Fibroblast of pulmonary artery (primary cell): ENCODE measurements at places on chromosomes 2 and 18.

DNA sequence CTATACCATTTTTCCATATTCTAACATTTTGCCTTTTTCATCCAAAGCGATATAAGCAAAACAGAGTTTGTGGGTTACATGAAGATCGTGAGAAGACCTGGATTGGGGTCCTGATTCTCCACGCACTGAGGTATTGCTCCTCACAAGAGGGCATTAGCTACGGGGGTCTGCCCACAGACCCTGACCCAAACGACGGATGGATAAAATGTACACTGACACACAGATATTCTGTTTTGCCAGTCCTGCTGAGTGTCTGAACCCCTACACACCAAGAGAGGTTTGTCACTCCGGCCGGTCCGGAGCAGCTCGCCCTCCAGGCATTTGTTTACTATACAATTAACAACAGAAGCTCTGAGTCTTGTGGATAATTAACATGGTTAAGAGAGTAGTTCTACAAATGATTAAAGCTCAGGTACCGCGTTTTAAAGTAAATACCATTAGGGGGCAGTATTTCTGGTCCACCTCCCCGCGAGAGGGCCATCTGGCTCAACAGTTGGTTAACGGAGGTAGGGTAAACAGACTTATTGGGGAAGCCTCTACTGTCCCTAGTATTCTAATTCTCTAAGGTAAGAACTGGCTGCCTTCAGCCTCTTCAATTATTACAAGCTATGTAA lies 28.4 kb downstream of the SCYGR8 start:
- DNase-seq: no peak

- no peak for DNase-seq
Measured at GRCh38 chr2:234483568-234484251, 13.2 kb downstream of the ARL4C start.

DNA sequence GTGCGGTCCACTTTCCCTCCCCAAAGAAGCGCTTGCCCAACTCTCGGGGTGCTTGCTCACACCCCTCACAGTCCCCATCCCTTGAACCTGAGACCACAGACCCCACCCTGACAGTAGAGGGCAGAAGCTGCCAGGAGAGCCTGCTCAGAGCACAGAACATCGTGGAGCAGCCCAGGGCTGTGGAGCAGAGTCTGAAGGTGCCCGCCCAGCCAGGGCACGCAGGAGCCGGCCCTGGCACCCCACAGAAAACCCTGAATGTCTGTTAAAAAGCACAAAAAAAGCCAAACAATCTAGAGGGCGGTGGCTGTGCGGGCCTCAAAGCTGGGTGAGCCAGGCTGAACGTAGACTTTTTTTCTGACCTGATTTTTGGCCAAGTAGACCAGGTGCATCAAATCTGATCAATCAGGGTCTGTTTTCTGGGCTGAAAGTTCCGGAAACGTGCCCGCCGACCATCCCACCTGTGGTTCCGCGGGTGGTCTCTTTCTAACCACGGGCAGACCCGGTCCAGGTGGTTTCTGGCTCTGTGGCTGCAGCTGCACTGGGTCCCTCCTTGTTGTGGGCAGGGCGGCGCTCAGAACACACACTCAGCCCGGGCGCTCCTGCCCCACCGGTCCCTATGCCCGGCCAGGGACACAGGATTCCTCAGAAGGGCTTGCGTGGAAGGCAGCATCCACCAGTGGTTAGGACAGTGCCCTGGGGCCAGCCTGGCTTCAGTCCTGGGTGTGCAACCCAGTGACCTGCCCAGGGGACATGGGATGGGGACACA lies 66.3 kb downstream of the SLC66A2 start:
- DNase-seq: no peak

DNA sequence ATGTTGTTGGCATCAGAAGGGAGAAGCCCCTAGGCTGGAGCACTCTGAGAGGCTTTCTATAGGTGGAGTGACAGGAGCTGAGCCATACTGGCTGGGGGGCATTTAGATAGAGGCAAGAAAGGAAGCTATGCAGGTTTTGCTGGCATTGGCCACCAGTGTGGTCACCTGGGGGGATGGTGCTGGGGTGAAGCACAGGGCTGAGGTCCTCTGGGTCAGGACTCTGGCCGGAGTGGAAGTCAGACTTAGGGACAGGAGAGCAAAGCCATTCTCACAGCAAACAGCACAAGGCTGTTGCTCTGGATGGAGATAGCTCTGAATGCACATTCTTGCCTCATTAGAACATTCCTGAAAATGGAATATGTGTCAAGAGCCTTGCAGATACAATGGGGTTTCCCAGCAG lies 47.4 kb downstream of the NTSR2 start:
- DNase-seq: no peak

- no peak for DNase-seq
Measured at GRCh38 chr2:160405077-160405867, 88.3 kb downstream of the RBMS1 start.

GRCh38 chr18:12791610-12792009 lies 88.8 kb downstream of the PSMG2 start:
- DNase-seq: no peak

DNA sequence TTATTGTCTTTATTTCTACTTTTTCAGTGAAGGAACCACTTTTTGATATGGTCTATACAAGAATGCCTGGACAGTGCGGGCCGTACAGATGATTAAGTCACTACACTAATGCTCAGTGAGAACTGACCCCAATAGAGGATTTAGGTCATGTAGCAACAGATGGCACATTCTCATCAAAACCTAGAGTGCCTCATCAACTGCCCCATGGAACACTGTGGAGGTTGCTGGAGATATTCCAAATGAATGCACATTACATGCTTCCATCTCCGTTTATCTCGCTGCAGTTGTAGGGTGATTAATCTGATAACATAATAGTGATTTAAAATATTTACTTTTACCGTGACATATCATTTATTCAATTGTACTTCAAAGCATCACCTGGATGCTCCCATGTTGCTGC lies 41.8 kb upstream of the COPS8 start:
- DNase-seq: no peak

- no peak for DNase-seq
Measured at GRCh38 chr2:182907081-182907830, 40.8 kb upstream of the FRZB start.

DNA sequence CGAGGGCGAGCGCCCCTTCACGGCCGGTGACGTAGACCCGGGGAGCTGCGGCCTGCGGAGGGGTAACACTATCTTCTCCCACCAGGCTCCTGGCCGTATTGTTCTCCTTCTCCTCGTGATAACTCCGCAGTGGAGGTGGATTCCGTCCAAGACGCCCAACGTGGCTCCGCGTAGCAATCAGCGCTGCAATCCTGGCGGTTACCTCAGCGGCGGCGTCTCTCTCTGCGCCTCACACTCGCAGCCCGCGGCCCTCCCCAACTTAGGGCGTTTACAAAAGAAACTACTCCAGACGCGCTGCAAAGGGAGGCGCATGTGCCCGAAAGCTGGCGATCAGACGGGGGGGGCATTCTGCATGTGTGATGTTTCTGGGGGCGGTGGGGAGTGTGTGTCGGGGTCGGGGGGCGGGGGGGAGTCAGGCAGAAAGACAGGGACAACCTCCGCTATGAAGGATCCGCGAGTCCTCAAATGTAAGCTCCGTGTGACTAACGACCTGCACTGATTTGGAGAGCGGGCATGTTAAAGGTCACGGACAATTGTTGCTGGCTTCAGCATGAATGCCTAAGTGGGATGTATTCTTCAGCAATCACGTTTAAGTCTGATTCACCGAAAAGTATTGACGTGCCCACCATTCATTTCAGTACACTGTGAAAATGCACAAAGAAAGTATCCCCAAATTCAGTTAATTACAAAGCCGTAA lies 1.3 kb upstream of the ZNF516 start:
- peak; percentile 88 for DNase-seq

DNA sequence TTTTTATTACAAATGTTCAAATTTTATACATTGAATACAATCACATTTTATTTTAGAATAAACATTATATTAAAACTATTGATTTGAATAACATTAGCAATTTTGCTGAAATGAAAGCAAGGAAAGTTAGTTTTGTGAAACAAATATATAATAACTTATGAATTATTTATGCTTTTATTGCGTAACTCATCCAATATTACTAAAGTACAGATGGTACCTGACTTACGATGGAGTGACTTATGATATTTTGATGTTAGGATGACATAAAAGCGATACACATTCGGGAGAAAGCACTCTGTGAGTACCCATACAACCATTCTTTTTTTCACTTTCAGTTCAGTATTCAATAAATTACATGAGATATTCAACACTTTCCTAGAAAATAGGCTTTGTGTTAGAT lies 26.5 kb downstream of the GPR39 start:
- no peak for DNase-seq

DNA sequence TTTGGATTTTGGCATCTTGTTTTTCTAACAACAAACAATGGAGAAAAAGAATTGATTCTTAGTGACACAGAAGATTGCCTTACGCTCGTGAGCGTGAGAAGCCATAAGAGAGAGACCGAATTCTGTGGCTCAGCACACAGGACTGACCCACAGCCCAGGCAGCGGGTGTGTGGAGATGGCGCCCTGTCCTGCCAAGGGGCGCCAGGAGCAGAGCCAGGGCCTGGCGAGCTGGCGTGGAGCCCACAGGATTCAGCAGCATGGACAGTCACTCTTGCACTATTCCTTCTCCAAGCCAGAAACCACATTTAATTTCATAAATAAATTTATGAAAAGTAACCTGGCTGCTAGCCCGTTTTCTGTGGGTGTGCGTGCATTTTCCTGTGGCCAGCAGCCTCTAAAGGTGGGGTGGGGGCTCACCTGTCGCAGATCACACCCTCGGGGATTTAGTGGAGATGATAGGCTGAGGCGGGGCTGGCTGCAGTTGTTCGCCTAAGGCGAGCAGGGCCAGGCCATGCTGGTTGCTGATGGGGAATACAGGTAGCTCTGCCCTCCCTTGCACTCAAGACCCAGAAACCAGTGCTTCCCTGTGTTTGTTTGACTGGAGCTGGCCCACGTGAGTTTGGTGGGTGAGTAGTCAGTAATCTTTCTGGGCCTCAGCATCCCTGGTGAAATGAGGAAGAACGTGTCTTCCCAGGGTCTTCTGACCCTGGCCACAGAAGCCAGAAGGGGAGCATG lies 46.2 kb downstream of the FAM168B start:
- DNase-seq: no peak

GRCh38 chr18:54742120-54742519 lies 86.2 kb upstream of the RAB27B start:
- peak; percentile 59 for DNase-seq

DNA sequence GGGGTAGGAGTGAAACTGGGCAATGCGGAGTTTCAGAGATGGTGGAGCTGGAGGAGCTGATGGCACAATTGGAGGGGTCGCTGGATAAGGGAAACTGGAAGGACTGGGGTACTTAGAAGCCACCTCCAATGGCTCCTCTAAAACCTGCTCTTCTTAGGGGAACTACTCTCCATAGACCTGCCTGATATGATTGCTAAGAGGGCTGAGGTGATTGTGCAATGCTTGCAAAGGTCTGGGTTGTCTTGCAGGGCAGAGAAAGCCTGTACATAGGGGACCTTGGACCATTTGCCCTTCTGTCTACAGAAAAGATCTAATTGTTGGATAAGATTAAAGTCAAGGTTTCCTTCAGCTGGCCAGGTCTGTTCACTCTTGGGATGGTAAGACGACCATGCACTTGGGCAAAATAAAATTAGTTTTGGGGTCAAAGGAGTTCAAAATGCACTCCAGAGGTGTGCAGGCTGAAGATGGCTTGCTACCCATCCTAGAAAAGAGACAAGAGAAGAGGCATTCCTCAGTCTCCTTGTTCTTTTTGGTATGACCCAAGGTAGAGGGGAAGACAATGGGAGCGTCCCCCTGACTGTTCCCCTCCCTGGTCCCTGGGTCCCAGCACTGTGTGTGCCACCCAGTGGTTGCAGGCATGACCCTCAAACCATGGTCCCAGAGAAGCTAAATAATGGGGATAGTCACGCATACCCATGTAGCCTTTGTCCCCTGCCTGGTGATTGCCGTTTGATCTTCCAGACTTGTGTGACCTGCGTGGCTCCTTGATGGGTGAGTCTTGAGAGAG lies 41.1 kb downstream of the STK17B start:
- DNase-seq: no peak

DNA sequence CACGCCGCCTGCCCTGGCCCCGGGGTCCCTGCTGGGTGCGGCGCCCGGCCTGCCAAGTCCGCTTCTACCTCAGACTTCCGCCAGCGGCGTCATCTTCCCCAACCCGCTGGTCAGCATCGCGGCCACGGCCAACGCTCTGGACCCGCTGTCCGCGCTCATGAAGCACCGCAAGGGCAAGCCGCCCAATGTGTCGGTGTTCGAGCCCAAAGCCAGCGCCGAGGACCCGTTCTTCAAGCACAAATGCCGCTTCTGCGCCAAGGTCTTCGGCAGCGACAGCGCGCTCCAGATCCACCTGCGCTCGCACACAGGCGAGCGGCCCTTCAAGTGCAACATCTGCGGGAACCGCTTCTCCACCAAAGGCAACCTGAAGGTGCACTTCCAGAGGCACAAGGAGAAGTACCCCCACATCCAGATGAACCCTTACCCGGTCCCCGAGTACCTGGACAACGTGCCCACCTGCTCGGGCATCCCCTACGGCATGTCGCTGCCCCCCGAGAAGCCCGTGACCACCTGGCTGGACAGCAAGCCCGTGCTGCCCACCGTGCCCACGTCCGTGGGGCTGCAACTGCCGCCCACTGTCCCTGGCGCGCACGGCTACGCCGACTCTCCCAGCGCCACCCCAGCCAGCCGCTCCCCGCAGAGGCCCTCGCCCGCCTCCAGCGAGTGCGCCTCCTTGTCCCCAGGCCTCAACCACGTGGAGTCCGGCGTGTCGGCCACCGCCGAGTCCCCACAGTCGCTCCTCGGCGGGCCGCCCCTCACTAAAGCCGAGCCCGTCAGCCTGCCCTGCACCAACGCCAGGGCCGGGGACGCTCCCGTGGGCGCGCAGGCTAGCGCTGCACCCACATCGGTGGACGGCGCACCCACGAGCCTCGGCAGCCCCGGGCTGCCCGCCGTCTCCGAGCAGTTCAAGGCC lies 13.7 kb downstream of the SALL3 start:
- DNase-seq: no peak

- no peak for DNase-seq
Measured at GRCh38 chr2:75596784-75597183, 36.0 kb upstream of the EVA1A start.
